Amniotic stem cell (primary cell): ENCODE measurements at places on chromosomes 11 and 22.

DNA sequence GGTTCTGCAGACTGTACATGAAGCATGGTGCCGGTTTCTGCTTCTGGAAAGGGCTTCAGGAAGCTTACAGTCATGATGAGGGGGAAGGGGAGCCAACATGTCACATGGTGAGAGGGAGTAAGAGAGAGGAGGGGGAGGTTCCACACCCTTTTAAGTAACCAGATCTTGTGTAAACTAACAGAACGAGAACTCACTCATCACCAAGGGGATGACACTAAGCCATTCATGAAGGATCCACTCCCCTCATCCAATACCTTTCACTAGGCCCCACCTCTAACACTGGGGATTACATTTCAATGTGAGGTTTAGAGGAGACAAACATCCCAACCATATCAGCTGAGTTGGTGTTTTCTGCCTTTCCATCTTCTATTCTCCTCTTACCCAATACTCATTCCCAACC, 83.5 kb downstream of the BDNF start:
- no peak for DNase-seq

DNA sequence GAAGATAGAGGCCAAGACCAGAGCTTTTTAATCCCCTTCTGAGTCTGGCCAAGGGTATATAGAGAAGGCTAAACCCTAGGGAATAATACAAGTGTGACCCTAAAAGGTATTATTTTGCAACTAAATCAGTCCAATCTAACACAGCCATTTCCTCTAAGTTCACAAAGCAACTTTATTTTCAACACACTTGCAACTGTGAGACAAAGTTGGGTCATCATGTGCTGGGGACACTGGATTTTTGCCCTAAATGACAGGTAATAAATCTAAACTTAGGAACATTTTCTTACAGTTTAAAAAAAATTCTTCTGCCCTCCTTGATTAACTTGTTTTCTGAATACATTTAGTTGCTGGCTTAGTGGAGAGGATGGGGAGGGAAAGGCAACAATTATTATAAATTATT, 78.3 kb downstream of the DDIAS start:
- no peak for DNase-seq

DNA sequence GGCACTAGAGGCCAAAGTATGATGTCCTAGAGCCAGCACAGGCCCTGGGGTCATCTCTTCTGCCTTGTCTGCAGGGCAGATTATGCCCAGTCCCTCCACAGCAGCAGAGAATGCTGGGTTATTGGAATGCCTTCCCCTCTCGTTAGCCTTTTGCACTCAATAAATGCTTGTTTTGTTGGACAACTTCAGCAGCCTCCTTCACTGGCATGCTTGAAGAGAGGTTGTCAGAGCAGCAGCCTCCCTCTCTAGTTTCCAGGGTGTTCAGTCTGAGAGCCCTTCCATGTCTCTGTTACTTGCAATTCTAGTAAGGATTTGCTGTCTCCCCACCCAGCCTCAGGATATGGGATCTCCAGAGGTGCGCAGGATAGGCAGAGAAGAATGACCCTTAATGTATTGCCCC, 82.9 kb downstream of the PKNOX2 start:
- DNase-seq = no peak

DNA sequence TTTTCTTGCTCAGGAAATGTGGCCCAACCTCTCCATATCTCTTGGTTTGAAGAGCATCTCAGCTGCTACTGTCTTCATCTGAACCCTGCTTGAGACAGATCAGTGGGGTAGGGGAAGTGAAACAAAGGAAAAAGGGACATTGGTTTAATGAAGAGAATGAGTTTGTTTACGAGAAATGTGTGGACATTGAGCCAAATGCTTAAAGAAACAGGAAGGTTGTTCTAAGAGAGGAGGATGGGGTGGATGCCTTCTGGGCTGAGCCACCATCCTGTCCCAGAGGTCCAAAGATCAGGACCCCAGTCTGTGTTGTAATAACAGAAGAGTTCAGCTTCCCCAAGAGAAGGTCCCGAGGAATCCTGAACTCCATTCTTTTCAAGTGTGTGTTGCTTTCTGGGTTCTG, 369.7 kb downstream of the INSC start:
- no peak for DNase-seq

DNA sequence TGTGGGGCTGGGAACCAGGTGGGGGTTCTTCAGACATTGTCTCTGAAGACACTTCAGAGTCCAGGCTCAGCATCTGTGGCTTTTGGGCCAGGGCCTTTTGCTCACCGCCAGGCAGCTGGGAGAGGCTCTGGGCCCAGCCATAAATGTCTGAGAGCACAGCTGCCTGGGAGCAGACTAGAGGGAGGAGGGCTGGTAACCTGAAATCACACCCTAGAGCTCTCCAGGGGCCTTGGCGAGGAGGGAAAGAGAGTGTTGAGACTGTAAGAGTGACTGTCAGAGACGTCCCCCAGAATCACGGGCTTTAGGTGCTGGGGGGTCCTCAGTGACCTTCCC, 4.1 kb downstream of the TRABD start:
- no peak for DNase-seq

DNA sequence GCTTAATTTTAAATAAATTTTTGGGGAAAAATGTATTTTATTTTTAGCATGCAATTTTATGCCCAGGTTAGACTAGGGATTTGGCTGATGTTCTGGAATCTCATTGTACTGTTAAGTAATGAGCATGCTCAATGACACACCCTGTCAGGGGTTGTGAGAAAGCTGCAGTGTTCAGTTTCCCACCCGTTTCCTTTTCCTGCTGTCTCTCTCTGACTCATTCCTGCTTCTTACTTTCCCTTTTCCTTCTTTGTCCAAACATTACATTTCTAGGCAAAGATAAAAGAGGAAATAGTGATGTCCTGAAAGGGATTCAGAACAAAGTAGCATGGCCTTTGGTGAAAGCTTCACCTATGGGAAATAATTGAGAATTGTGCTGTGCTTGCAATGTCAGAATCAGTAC, 22.7 kb downstream of the OOSP3 start:
- no peak for DNase-seq

DNA sequence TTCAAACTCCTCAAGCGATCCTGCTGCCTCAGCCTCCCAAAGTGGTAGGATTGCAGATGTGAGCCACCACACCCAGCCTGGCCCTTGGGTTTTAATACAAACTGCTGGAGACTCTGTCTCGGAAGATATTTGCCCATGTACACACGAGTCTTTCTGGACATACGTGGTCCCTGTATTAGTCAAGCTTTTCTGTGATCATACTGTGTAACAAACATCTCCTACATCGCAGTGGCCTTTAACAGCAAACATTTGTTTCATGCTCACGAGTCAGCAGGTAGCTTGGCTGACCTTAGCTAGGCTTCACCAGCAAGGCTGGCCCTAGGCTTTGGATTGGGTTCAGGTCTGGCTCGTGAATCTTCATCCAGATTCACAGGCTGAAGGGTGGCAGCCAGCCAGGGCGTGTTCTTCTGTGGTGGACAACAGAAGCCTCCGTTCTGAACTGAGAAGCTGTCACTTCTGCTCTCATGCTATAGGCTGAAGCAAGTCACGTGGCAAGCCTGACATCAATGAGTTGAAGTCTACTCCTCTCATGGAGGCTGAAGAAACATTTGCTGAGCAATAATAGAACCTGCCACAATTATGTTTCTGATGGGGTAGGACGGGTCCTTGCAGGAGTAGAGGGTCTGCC, 8.8 kb downstream of the KIAA1671 start:
- DNase-seq = no peak

- DNase-seq = no peak
Observed at GRCh38 chr11:126312961-126313360, 9.1 kb downstream of the DCPS start.

- DNase-seq = no peak
Observed at GRCh38 chr11:22444076-22444475, 105.9 kb downstream of the SLC17A6 start.

DNA sequence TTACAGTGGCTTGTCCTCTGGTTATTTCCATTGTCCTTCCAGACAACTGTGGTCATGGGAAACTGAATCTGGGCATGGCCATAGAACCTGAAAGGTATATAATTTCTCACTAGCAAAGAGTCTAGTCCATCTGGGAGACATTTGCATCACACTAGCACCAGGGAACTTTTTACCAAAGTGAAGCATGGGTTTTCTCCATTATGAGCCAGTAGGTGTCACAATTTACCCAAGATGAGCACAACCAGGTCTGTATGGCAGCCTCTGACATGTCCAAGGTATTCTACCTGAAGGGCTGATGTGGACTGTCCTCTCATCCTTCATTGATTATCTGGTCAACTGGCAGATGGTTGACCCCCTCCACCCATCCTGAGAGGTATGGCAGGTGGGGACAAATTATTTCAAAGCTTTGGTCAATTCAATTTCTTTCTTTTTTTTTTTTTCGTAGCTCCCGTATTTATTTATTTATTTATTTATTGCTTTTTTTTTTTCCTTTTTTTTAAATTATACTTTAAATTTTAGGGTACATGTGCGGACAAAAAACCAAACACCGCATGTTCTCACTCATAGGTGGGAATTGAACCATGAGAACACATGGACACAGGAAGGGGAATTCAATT, 425.9 kb downstream of the TMEM135 start:
- DNase-seq = no peak

GRCh38 chr22:38204784-38205183, 3.0 kb downstream of the MAFF start:
- no peak for DNase-seq

DNA sequence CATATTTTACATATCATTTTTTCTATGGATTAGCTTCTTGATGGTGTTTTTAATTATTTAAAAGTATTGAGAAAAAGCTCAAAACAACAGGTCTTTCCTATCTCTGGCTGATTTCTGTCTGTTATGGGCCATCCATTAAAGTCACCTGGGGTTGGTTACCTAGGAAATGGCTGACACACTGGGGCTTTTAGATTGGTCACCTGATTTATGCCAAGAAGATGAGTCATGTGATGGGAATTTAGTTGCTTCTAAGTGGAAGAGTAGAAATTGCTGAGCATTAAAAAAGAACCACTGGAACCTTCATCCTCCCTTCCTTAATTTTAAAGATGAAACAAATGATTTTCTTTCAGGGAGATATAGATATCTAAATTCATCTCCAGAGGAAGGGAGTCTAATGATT, 48.8 kb upstream of the LARGE1 start:
- DNase-seq = no peak

DNA sequence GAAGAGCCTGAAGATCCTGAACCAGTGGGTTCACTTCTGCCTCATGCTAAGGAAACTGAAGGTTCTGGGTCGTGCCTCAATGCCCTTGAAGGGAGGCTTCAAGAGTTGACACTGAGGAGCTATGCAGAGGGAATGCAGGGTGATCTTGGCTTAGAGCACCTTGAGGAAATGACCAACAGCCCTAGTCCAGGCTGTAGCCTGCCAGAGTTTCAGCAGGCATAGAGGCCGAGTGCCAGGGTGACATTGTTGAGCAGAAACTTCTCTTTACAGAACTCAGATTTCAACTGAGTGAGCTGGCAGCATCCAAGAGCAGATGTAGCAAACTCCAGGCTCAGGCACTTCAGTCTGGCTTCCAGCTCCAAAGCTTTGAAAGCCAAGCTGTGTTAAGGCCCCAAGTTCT, 23.1 kb upstream of the CAPRIN1 start:
- DNase-seq = no peak

DNA sequence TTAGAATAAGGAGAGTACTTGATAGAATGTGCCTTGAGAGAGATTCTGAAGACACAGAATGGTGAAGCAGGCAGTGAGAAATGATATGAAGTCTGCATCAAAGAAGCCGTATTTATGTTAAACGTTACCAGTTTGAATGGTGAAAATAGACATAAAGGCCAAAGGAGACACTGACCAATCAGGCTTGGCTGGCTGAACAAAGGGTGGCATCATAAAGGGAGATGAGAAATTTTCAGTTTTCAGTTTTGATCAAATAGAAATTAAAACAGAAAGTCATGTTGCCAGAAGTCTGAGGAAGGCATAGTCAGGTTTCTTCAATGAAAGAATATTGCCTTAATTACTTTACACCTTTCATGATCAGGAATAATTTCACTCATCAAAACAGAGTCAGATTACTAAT, 6.6 kb downstream of the OR51F1 start:
- no peak for DNase-seq

GRCh38 chr11:20310596-20311394, 52.7 kb upstream of the HTATIP2 start:
- DNase-seq = no peak
